Suppressor macrophage treated with lipopolysaccharide for 1 hour (primary cell): ENCODE measurements at places on chromosomes 5 and 9.

GRCh38 chr9:15642369-15642962 lies 89.6 kb downstream of the CCDC171 start:
- peak; percentile 54 for DNase-seq

GRCh38 chr5:154367101-154367500 lies 78.7 kb upstream of the SAP30L start:
- DNase-seq: no peak

GRCh38 chr5:133041157-133041784 lies 10.5 kb upstream of the HSPA4 start:
- DNase-seq: no peak

DNA sequence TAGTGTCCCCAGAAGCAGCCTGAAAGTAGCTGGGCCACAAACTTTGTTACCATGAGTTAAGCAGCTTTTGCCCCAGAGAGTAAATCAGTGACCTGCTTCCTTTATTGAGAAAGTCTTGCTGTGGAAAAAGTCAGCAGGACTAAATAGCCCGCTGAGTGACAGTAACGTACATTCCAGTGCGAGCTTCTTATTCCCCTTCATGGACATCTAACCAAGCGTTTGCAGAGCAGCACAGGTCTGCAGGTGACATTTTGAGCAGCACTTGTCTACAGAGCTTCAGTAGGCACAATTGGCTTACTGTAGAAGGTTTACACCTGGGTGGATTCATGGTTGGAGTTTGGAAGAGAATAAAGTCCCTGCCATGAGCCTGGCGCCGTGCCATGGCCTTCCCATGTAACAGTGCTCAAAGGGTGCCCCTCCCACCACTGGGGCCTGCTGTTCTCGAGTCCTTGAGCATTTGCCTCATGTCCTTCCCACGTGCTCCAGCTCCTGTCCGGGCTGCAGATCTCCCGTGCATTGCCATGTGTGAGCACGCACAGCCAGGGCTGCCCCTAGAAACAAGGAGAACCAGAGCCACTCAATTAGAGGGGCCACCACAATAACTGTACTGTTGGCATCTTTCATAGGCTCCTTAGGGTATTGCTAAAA lies 41.3 kb upstream of the GRHPR start:
- no peak for DNase-seq

- DNase-seq: no peak
Observed at GRCh38 chr5:150149618-150150017, 6.0 kb downstream of the PDGFRB start.

- no peak for DNase-seq
Observed at GRCh38 chr5:161547738-161548486, 1.4 kb upstream of the GABRB2 start.

DNA sequence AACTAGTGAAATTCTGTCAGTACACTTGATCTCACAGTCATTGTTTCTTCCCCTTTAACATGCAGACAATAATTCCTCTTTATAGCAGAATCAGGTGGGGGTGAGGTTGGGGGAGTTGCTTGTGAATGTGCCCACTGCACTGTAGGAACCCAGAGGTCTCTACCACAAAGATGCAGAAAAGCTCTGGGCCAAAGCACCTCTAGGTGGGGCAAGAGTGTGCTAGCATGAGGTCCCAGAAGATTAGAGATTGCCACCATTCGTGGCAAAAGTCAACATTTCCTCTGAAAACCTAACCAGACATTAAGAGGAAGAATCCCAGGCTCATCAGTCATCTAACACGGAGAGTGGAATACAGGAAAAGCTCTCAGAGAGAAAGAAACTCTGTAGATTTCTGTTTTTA lies 74.5 kb downstream of the PTCD2 start:
- peak; percentile 54 for DNase-seq

DNA sequence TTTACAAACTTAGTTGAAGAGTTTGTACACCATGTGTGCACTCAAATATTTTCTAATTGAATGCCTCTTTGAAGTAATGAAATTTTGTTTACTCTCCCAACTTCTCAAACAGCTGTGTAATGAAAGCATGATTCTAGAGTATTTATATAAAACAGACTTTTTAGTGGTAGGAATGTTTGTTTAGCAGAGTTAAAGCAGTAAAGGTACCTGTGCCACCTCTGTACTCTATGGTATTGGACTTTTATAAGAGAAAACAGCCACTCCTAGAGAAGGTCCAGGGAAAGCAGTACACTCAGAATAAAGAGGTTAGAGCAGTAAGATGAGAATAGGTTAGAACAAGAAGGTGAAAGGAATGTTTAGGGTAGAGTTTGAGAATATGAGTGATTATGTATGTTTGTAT lies 163.1 kb downstream of the CHSY3 start:
- no peak for DNase-seq

- DNase-seq: no peak
Observed at GRCh38 chr9:76049341-76049740, 158.9 kb downstream of the PCSK5 start.

- DNase-seq: no peak
Observed at GRCh38 chr5:13910201-13910600, 34.3 kb downstream of the DNAH5 start.

- DNase-seq: no peak
Observed at GRCh38 chr5:107213025-107213424, 457.7 kb downstream of the EFNA5 start.

DNA sequence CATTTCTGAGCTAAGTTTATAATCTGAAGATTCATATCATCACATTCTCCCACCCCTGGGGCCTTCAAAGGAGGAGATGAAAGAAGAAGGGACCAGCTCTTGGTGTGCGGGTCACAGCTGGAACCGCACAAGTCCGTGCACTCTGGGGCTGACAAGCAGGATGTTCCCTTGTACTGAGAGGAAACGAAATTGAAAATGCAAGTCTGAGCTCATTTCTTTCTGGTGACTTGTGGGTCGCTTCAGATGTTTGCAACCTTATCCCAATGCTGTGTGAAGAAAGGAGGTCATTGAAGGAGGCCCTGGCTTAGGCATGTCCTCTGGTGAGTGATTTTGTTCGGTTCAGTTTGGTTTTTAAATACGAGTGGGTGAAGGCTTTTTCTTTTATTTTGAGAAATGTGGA lies 59.6 kb downstream of the C9orf152 start:
- peak; percentile 77 for DNase-seq

- DNase-seq: no peak
Observed at GRCh38 chr5:80799573-80799972, 144.8 kb upstream of the DHFR start.

- DNase-seq: no peak
Observed at GRCh38 chr9:132210472-132211145, 48.8 kb downstream of the NTNG2 start.

DNA sequence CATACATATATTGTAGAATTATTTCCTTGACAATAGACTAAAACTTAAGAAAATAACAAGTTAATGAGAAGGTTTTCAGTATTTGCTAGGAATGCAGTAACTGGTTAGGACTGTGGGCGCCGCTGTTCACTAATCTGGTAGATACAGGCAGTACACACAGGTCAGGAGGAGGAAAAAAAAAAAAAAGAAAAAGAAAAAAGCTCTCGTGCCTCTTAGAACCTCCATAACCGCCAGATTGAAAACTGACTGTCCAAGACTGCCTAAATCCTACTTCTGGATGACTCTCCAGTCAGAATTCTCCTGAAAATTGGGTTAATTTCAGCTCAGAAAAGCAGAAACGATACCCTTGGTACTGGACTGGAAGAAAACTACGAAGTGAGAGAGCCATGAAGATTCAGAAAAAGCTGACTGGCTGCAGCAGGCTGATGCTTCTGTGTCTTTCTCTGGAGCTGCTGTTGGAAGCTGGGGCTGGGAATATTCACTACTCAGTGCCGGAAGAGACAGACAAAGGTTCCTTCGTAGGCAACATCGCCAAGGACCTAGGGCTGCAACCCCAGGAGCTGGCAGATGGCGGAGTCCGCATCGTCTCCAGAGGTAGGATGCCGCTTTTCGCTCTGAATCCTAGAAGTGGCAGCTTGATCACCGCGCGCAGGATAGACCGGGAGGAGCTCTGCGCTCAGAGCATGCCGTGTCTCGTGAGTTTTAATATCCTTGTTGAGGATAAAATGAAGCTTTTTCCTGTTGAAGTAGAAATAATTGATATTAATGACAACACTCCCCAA lies at the start of gene PCDHGA1:
Gene PCDHGA1, plus strand, starts transcription at position 216 of the 782 bp plus-strand sequence.
- no peak for DNase-seq

DNA sequence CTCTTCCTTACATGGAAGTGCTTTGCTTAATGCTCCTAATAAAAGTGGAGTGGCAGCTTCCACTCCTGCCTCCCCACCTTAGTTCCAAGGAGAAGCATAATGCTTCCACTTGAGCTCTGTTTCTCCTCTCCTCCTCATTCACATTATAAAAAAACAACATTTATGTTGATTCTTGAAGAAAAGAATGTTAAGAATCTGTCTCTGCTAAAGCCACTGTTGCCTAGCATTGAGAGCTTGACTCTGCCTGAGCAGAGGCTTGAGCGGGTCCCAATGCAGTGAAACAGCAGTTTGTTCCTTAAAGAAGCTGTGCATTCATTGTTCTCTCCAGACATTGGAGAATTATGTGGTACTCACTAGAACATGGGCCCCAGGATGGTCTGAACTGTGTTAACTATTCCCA lies 101.5 kb upstream of the GHR start:
- no peak for DNase-seq

- peak; percentile 59 for DNase-seq
Observed at GRCh38 chr9:91775011-91775707, 174.9 kb downstream of the ROR2 start.

GRCh38 chr5:42315214-42315613 lies 108.0 kb upstream of the GHR start:
- no peak for DNase-seq

GRCh38 chr9:127814619-127815511 lies 12.2 kb downstream of the FPGS start:
- DNase-seq: no peak

DNA sequence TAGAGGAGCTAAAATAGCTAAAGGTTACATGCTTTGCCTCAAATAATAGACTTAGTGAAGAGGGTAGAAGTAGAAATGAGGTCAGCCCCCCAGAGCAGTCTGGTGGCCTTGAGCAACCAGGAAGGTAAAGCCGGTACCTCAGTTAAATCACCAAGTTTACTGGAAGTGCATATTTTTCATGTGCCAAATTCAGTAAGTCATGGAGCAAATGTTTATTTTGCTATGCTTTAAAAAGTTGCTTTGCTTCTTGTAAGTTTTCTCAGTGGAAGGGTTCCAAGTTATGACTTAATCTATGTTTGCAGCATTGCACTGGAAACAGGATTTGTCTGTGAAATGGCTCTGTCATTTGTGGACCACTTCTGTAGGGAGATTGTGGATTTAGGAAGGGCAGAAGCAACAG lies 256.7 kb downstream of the ARRDC3 start:
- no peak for DNase-seq

DNA sequence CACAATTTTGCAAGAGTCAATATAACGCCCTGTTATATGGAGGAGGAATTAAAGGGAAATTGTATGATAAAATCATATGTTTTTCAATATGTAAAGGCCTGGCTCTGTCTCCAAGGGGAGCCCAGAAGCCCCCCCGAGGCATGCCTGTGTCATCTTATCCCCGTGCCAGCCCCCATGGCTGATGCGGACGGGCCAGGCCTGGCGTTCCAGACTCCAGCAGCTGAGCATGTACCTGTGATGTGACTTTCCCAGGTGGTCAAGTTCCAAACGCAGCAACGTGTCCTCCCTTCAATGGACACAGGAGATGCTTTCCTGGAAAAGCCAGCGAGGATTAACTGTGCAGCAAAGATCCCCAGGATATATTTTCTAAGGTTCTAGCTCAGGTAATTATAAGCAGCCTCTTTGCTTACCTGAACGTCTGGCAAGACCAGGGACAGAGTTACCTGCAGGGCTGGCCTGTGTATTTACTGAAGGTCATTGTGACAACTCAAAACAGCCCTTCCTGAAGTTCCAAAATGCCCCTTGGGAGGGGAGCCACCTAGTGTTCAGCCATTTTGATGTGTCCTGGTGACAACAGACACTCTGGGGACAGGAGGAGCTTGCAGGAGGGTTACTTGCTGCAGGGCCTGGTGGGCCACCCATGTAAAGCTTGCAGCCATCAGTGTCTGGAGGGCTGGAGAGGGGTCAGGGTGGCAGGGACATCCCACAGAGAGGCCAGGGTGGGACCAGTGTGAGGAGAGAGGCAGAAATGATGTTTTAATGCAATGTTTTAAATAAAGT lies 53.3 kb upstream of the RNU6ATAC start:
- DNase-seq: peak; percentile 33

DNA sequence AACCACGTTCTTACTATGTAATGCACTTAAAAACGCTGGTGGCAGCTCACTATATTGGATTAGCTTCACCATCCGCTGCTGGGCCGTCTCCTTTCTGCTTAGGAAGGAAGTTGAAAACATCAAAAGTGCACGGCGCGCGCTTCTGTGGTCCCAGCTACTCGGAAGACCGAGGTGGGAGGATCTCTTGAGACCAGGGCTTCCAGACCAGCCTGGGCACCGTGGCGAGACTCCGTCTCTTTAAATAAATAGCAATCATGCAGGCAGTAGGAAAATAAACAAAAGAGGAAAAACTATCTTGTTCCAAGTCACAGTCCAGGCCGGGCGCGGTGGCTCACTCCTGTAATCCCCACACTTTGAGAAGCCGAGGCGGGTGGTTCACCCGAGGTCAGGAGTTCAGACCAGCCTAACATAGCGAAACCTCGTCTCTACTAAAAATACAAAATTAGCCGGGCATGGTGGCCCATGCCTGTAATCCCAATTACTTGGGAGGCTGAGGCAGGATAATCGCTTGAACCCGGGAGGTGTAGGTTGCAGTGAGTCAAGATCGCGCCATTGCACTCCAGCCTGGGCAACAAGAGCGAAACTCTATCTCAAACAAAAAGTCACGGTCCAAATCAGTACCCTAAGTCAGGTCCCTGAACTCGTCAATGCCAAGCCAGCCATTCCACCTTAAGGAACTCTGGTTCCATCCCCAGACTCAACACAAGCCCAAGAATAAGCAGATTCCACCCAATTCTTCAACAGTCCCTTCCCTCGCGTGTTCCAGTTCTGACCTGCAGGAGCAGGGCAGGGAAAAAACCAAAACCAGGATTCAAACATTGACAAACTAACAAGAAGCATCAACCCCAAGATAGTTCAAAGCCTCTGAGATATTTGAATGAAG lies 1.0 kb upstream of the GOLGA1 start:
- DNase-seq: peak; percentile 58

DNA sequence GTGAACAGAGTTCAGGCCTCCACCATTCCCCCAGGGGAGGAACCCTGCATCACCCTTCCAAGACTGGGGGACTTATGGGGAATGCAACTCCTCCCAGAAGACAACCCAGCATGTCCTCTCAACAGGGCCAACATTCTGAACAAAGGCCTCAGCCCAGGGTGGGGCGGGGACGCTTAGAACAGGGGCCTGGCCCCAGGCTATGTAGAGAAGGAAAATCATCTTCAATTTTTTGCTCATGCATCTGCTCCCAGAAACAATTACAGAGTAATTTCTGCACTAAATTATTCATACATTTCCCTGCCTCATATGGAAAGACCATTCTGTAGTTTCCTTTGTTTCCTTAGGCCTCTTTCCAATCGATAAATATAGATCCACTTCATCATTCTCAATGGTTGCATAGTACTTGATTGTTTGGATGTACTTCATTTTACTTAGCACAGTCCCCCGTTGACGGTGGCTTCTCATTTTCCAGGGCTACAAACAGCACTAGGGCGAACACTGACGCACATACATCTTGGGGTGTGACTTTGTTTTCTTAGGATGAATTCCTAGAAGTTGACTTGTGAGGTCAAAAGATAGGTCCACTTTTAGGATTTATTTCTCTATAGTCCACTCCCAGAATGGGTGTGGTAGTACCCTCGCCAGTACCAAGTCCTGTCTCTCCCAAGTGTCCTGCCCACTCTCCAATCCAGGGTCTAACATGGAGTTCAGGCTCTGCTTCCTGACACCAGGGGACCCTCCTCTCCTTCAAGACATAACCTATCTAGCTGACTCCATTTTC lies 27.2 kb upstream of the SMU1 start:
- DNase-seq: no peak

- DNase-seq: no peak
Observed at GRCh38 chr9:103894184-103894583, 199.9 kb upstream of the SMC2 start.

- peak; percentile 57 for DNase-seq
Observed at GRCh38 chr9:86434039-86434726, 80.0 kb upstream of the TUT7 start.
